ENCODE measurements at places on chromosomes 6 and 20.
A peak's percentile ranks its signal among the peaks of the same experiment; 100 is the strongest.

GRCh38 chr6:151773382-151773781 lies 34.1 kb upstream of the ESR1 start:
- no peak for DNase-seq

- no peak for DNase-seq
Observed at GRCh38 chr20:44601236-44601671, 18.9 kb downstream of the PKIG start.

DNA sequence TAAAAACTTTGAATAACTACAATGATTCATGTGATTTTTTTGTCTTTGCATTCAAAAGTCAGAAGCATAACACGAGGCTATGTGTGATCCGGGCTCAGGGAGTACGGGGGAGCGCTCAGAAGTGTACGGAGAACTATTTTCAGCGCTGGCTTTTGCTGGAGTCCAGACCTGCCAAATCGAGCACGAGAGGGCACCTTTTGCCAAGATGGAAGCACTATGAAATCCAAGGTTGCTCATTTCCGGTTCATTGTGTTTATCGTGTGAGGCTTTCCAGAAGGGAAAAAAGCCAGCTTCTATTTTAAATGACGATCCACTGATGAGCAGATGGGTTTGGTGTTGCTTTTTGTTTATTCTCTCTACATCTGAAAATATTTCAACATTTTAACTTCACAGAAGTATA lies 11.3 kb downstream of the RAMACL start:
- DNase-seq, result no peak

DNA sequence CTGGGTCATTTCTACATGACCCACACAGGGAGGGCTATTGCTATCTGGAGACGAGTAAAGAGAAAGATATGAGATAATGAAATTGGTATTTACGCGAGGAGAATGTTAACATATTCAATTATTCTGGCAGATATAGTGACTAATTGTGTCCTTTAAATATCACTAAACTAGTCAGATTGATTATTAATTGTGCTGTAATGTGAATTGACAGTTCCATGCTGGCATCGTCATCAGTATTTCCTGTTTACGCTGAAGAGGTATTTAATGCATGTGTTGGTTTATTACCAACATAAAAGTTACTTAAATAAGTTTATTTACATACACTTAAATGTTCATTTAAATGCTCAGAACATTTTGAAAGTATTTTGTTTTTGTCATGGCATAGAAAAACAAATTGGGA lies 35.7 kb upstream of the OGFRL1 start:
- no peak for DNase-seq

DNA sequence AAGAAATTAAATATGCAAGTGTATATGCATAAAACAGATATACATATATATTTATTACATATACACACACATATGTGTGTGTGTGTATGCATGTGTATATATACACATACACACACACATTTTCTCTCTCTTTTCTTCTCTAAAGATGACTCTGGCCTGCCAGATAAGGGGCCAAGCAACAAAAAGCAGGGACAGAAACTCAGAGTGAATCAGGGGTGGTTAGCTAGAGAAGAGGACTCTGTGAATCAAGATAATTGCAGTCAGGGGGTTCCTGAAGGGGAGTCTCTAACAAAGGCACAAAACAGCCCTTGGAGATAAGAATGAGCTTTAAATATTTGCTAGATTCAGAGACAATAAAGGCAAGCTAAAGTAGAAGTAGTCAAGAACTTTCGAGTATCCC lies 650.5 kb downstream of the UTRN start:
- DNase-seq, result no peak

DNA sequence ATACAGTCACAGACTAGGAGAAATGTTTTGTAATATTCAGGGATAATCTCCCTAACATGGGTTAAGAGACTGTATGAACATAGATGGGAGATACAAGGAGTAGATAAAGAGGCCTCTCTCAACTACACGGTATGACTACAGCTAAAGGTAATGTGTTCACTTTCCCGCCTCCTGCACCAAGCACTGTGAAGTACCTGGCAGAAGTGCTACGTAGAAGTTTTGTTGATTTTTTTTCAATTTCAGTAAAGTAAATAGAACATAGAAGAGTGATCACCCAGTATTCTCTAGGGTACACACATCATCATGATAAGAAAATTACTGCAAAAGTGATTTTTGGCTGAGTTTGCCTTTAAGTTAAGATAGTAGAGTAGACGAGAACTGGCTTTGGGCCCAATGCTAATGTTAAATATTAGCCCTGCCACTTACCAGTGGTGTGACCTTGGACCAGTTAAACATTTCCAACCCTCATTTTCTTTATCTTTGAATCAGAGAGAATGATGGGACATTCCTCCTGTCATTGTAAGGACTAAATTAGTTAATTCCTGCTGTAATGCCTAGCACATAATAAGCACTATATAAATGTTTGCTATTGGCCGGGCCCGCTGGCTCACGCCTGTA lies 183.6 kb downstream of the COL9A1 start:
- DNase-seq, result no peak

GRCh38 chr20:6583134-6583738 lies 184.2 kb upstream of the BMP2 start:
- DNase-seq, result no peak

DNA sequence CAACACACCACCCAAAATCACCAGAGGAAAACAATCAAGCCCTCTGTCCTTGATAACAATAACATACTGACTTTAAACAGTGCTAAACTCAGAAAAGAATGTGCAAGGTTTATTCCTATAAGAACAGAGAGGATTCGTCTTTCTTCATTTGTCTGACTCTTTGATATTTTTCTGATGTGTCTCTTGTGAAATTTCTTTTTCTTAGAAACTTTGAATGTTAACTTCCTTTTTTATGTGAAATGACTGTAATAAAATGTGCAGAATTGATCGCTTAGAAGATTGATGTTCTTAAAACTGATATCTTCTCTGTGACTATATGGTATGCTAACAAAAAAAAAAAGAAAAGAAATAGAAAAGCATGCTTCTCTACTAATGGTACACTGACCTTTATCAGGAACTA lies 947.4 kb upstream of the CITED2 start:
- no peak for DNase-seq

GRCh38 chr6:96563853-96564252 lies 925 bp downstream of the FHL5 start:
- DNase-seq, result no peak

DNA sequence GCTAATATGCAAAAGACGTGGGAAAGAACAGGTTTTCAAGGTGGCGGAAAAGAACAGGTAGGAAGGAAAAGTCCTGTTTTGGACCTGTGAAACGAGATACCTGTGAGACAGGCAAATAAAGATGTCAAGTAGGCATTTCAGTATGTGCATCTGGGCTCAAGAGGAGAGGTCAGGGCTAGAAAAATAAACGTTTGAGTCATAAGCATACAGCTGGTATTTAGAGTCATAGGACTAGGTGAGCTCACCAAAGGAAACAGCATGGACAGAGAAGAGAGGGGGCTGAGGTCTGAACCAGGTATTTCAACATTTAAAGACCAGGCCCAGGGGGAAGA lies 14.9 kb downstream of the MTFR2 start:
- DNase-seq, result no peak

DNA sequence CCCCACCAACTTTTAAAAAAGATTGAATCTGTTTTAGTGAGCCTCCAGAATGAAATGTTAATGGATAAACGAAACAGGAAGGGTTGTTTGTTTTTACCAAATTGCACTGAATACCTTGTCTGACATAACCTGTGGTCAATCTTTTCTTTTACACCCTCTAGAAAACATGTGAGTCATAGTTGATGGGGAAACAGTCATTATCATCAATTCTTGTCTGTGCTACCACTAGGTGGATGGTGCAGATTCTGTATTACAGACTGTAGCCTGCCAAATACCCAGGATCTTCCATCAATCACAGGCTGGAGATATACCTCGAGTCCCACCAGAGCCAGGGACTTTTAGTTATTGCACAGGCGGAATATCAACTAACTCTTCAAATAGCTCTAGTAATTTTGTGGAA lies 29.5 kb upstream of the PKIB start:
- no peak for DNase-seq

DNA sequence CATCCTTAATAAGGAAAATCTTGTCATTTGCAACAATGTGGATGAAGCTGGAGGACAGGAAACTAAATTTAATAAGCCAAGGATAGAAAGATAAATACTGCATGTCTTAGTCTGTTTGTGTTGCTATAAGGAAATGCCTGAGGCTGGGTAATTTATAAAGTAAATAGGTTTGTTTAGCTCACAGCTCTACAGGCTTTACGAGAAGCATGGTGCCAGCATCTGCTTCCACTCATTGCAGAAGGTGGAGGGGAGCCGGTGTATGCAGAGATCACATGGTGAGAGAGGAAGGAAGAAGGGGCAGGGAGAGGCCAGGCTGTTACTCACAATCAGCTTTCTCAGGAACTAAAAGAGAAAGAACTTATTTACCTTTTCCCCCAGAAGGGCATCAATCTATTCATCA lies 118.9 kb upstream of the SMLR1 start:
- no peak for DNase-seq

- no peak for DNase-seq
Observed at GRCh38 chr6:70846207-70846835, 110.5 kb downstream of the B3GAT2 start.

GRCh38 chr6:156809034-156809433 lies 31.9 kb downstream of the ARID1B start:
- DNase-seq, result no peak

- DNase-seq, result no peak
Observed at GRCh38 chr20:33279261-33279910, 3.6 kb upstream of the BPIFB1 start.

- no peak for DNase-seq
Observed at GRCh38 chr20:59455402-59456341, 148.7 kb upstream of the PHACTR3 start.

- no peak for DNase-seq
Observed at GRCh38 chr6:1382331-1382882, 7.0 kb upstream of the FOXF2 start.

DNA sequence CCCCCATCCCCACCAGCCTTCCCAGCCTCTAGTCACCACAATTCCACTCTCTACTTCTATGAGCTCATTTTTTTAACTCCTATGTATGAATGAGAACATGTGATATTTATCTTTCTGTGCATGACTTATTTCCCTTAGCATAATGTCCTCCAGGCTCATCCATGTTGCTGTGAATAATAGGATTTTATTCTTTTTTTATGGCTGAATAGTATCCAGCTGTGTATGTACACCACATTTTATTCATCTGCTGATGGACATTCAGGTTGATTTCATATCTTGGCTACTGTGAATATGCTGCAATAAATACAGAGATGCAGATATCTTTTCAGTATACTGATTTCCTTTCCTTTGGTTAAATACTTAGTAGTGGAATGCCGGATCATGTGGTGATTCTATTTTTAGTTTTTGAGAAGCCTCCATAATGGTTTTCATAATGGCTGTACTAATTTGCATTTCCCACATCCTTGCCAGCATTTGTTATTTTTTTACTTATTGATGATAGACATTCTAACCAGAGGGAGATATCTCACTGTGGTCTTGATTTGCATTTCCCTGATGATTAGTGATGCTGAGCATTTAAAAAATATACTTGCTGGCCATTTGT lies 194.9 kb downstream of the PACRG start:
- DNase-seq, result no peak

GRCh38 chr6:137291441-137291840 lies 72.3 kb upstream of the IFNGR1 start:
- no peak for DNase-seq

- no peak for DNase-seq
Observed at GRCh38 chr6:146859795-146860495, 261.2 kb downstream of the ADGB start.

GRCh38 chr20:31851240-31851955 lies 6.0 kb upstream of the FOXS1 start:
- DNase-seq, result no peak

DNA sequence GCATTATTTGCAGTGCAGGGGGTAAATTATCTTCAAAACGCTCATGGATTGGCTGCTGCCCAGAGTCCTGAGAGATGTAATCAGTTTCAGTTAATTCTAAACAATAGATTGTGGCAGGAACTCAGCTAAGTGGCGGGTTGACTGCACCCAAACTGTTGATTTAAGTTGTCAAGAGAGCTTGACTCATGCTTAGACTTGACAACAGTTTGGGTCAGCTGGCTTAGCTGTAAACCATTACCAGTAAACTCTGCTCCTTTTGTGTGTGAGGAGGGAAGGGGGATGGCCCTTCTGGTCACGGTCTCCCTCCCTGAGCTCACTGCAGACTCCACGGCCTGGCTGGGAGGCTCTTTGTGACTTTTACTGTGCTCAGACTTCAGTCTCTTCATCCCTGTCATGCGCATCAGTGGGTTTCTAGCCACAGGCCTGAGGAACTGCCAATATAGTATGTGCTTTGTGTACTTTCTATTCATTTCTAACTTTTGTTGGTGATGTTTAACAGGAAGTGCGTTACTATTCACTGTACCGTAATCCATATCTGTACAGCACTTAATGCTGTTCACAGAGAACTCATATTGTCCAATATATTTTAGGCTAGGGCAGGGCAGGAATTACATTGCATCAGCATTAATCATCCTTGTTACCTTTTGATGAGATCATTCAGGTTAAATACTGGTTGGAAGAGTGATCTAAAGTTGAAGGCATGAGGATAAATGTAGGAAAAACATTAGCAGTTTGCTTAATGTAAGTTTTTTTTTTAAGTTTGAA lies 488.3 kb downstream of the CDKAL1 start:
- DNase-seq, result no peak

GRCh38 chr20:53579581-53580375 lies 13.9 kb downstream of the ZNF217 start:
- peak; percentile 51 for DNase-seq

- DNase-seq, result no peak
Observed at GRCh38 chr6:142940487-142940886, 4.5 kb downstream of the HIVEP2 start.

DNA sequence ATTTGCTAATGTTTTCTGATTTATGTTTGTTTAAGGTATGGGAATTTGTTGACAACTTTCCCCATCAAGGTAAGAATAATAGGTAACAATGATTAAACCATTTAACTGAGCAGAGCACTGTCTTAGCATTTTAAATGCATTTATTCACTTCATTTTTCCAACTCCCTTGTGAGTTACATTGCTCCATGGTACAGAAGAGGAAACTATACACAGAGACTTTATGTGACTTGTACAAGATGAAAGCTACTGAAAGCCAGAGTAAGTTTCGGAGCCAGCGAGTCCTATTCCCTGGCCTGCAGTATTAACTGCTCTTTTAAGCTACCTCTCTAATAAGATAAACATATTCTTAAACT lies 708.8 kb downstream of the HDGFL1 start:
- no peak for DNase-seq

- DNase-seq, result no peak
Observed at GRCh38 chr6:29025927-29026585, 18.9 kb downstream of the OR2W1 start.

DNA sequence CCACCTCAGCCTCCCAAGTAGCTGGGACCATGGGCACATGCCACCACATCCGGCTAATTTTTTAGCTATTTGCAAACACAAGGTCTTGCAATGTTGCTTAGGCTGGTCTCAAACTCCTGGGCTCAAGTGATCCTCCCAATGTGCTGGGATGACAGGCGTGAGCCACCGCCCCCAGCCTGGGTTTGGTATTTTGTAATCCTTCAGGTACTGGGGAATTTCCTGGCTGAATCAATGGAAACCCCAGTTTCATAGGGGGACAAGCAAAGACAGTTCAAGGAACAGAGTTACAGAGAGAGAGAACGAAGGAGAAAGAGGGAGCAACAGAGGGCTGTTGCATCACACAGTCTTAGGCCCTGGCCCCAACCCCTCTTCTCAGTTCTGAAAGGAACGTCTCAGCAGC lies 35.7 kb downstream of the RAB44 start:
- no peak for DNase-seq

All from activated T-cell treated with anti-CD3 and anti-CD28 coated beads, Interleukin-2, amount 50 U/mL, for 24 hours (primary cell).